CD4-positive, alpha-beta T cell treated with Interleukin-4 for 4 hours (primary cell): ENCODE measurements at places on chromosomes 5 and 9.

- DNase-seq: no peak
Observed at GRCh38 chr9:132066511-132066910, 13.2 kb downstream of the MED27 start.

DNA sequence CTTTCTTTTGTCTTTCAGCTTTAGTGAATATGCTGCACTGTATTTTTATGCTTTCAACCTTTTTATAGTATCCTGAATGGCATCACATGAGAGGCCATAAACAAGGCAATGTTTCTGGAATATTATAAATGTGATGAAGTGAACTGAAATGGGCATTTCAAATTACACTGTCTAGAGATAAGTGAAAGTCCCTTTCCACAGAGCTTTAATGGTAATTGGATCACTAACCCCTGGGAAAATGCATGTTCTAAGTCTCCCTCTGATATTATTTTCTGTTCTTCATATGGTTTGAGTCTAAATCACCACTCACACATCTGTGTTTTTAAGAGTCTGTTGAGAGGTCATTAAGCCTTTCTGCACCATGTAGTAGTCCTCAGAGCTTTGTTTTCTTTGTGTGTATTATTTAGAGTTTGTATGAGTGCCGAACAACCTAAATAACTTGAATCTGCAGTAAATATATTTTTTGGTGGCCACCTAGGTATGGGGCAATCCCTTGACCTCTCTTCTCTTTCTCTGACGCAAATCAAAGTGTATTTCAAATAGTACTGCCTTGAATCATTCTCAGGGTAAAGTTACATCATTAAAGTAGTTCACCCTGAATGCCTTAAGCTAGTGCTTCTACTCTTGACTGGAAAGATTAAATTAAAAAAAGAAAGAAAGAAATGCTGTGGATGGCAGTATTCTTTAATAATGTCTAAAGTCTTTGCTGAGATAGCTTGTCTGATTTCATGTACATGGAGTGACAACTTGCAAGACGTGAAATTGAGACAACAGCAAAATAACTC is 1931.0 kb upstream of the CDH6 start:
- no peak for DNase-seq

DNA sequence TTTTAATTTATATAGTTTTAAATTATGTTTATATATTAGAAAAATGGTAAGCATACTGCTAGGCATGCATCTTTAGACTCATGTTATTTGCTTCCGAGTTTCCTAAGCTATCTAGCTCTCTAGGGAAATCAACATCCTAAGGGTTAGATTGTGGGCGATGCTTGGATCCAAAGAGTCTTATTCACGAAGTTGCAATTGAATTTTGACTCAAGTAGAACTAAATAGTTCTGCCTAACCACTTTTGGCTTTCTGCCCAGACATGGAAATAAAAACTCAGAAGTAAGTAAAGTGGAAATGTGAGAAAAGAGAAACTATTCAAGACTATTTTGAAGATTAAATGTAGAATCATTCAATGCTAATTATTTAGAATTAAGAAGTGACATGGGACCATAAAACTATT is 440.4 kb downstream of the CDH18 start:
- DNase-seq: no peak

- no peak for DNase-seq
Observed at GRCh38 chr9:107557236-107557990, 67.8 kb upstream of the KLF4 start.

DNA sequence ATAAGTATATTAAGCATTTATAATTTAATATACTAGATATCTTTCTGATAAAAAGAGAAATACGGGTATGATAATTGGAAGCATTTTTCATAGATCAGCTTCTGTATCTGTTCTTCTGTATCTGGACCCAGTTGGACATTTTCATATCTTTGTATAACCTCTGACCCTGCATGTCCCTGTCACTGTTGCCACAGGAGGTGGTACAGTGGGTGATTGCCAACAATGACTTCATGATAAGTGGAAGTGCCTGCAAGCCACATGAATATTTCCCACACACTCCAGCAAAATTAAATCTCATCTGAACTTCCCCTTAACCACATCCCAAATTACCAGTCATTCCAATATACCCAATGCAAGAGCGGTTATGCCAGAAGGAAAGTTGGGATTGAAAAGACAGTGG is 376.4 kb downstream of the ARRDC3 start:
- DNase-seq: no peak

DNA sequence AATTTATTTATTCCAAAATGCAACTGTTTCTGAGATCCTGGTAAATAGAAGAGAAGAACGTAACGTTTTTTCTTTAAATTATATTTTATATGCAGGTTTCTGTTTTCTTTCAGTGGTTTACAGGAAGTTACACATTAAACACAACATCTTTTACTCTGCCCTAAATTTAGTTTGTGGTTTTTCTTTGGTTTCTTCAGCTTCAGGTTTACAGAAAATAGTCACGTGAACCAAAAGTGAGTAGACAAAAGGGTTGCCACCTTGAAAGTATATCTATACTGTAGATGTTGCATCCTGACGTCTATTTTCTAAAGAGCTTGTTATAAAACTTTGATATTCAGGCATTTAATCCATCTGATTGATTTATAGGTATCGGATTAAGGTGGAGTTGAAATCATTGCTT is 1236.6 kb downstream of the MAT2B start:
- DNase-seq: no peak

GRCh38 chr9:34513567-34514214 is 9.1 kb downstream of the ENHO start:
- no peak for DNase-seq

DNA sequence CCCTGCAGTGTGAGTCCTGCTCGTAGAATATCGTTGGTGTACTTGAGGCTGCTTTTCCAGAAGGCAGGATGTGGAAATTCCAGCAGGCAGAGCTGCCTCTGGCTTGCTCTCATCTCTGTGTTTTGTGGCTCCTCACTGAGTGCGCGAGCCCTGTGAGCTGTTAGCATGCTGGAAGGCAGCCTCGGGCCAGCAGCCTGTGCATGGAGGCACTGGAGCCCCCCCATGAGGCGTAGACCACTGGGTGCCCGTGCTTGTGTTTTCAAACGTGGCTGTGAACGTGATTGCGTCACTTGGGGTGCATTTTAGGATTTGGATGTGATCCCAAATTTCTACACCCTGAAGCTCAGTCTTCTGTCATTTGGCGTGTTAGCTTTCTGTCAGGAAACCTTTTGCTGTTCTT is 3.2 kb downstream of the WDR5 start:
- DNase-seq: no peak

DNA sequence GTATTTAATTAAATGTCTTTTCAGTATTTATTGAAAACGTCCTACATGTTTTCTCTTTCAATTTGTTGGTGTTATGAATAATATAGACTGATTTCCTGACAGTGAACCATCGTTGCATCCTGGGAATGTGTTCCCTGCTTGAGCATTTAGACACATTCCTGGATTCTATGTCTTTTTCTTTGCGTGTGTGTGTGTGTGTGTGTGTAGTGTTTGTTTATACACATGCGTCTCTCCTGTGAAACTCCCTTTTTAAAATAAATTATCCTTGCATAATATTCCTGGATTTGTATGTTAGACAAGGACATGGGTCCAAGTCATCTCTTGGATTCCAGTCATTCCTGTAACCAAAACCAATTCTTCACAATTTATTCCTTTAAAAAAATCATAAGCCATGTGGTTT is 153.4 kb downstream of the HSPA4 start:
- no peak for DNase-seq

DNA sequence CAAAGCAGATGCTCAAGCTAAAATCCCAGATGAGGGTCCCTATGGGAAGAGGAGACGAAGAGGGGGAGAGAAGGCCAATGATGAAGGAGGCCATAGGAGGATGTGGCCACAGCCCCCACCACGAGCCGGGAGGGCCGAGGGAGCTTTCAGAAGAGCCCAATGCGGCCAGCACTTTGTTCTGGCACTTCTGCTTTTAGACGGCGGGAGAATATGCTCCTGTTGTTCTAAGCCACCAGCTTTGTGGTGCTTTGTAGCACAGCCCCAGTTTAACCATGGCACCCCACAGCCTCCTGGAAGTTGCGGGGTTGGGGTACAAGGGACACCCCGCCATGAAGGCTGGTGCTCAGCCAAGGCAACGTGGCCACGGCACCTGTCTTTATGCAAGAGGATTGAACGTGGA is 33.4 kb downstream of the LPCAT1 start:
- DNase-seq: no peak

GRCh38 chr5:173850659-173851058 is 37.5 kb upstream of the CPEB4 start:
- no peak for DNase-seq

DNA sequence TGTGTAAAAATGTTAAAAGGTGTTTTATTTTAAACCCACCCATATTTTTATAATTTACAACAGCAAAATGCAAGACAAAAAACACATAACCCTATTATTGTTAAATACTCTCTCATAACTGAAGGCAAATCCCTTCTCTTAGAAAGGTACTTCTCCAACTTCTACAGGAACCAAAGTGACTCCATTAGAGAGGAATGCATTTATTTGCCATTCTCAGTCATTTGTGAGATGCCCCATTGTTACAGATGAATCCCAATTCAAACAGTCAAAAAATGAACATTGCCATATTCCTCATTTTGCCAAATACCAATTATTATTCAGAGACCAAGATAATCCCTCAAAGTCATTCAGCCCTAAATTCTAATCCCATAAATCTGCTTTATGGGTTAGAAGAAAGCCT is 175.8 kb downstream of the TSSK1B start:
- DNase-seq: no peak

GRCh38 chr9:2107906-2108451 is 92.8 kb downstream of the SMARCA2 start:
- no peak for DNase-seq

GRCh38 chr9:124840300-124840833 is 12.9 kb upstream of the WDR38 start:
- no peak for DNase-seq

- DNase-seq: no peak
Observed at GRCh38 chr5:142796492-142797109, 26.4 kb downstream of the ARHGAP26 start.

- DNase-seq: no peak
Observed at GRCh38 chr5:175747539-175748060, 89.7 kb downstream of the HRH2 start.

- no peak for DNase-seq
Observed at GRCh38 chr5:19739671-19740070, 248.3 kb downstream of the CDH18 start.

DNA sequence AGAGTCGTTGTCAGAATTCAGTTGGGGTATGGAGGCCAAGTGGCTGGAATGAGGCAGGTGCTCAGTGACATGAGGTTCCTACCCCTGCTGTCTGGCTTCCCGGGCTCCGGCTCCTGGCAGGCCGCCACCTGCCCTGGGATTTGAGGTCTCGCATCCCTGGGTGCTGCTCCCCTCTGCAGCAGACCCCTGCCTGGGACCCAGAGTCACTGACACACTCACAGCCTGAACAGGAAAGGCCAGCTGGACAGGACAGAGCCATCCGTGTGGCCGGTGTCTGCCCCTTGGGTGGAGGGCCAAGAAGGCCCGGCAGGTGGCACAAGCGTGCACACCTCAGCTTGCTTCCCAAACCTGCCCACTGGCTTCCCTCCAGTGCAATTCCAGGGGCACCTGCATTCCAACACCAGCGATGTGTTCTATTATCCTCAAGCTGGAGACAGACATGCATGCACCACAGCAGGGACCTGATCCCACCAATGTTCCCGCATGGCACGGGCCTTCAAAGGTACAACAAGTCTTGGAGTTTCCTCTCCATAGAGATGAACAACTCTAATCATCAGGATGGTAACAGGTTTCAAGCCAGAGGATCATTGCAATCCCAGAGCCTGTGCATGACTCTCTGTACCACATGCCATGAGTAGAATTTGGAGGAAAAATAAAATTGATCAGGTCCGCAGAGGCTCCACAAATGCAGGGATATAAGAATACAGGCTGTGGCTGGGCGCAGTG is 45.6 kb upstream of the RNF130 start:
- no peak for DNase-seq

- no peak for DNase-seq
Observed at GRCh38 chr9:76808636-76809035, 44.4 kb downstream of the PCA3 start.

DNA sequence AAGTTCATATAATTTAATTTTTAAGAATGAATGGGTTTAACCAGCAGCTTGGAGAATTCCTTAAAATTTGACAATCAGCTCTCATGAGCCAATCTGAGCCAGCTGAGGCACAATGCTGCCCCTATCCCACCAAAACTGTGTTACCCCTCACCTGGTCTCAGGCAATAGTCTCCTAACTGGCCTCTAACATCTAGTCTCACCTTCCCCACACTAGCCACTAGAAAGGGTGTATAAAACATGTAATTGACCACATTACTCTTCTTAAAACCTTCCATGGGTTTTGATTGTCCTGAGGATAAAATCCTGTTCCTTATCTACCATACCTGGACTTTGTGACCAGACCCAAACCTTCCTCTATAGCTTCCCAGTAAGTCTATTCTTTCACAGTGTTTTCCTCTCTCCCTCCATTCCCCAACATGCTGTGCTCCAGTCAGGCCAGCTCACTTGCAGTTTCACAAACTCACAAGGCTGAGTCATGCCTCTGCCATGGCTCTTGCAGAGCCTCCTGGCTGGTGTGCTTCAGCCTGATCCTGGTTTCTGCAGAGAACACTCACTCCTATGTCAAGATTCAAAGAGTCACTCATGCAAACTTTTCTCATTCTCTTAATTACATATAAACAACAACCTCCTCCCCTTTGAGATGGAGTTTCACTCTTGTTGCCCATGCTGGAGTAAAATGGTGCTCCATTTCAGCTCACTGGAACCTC is 16.0 kb upstream of the ZCCHC7 start:
- no peak for DNase-seq

- DNase-seq: peak; percentile 92
Observed at GRCh38 chr5:50667653-50668595, 1.5 kb downstream of the PARP8 start.

DNA sequence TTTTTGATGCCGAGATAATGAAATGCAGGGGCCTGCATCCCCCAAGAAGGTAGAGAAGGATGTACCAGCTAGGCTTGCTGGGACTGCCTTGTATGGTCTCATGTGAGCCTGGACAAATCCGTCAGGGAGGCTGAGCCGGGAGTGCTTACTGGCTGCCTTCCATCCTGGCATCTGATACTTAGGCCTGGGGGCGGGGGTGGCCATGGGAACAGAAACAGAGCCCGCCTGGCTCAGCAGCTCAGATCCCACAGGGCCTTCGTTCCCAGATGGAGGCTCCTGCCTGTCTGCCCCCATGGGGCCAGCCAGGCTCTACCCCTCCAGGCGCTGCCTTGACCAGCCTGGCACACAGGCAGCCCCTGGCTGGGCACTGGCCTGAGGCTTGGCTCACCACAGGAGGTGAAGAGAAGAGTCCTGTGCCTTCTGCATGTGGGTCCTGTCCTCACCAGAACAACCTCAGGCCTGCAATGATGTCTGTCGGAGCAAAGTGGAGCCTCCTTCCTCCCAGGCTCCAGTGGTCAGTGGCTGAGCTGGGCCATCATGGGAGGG is 10.5 kb upstream of the SPATA31E1 start:
- no peak for DNase-seq

- DNase-seq: no peak
Observed at GRCh38 chr5:129857116-129857515, 47.1 kb upstream of the CHSY3 start.

DNA sequence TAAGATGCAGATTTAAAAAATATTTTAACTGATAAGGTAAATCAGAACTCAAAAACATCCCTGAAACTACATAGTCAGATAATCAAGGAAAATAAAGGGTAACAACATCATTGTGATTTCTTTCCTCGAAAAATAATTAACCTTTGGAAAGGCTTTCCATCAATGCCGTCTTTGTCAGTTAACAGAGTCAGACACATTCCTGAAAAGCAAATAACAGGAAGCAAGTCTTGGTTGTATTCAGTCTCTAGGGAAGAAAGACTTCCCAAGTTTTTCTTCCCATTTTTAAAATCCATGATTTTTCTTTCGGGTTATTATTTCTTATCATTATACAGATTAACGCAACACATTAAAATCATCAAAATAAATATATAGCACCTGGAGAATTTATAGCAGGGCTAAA is 256.4 kb upstream of the CDH6 start:
- DNase-seq: no peak
